ENCODE measurements at places on chromosomes 2 and 18.
A peak's percentile ranks its signal among the peaks of the same experiment; 100 is the strongest.

GRCh38 chr18:57190026-57190425 lies 43.1 kb downstream of the BOD1L2 start:
- no peak overlapping the region for H3K27ac ChIP-seq
- H3K4me1 ChIP-seq, result no peaks in the 10 kb centered on the region
- DNase-seq, result no peak
- no peaks in the 10 kb centered on the region for H3K36me3 ChIP-seq
- no peak overlapping the region for H3K4me3 ChIP-seq

DNA sequence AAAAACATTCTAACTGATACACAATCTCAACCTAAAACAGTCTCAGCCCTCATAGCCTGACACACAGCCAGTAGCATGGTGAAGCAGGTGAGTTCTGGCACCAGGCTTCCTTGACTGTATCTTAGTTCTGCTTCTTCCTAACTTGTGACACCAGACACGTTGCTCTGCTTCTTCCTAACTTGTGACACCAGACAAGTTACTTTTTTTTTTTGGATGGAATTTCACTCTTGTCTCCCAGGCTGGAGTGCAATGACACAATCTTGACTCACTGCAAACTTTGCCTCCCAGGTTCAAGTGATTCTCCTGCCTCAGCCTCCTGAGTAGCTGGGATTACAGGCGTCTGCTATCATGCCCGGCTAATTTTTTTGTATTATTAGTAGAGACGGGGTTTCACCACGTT lies 6.7 kb upstream of the ATG16L1 start:
- no peaks in the 10 kb centered on the region for H3K36me3 ChIP-seq
- no peaks in the 10 kb centered on the region for H3K27me3 ChIP-seq
- H3K4me3 ChIP-seq, result no peak overlapping the region
- H3K4me1 ChIP-seq, result peaks cover 72% of the 10 kb centered on the region
- H3K27ac ChIP-seq, result peak overlapping the region; percentile 38

- H3K4me3 ChIP-seq, result no peak overlapping the region
- DNase-seq, result no peak
- H3K36me3 ChIP-seq, result no peaks in the 10 kb centered on the region
- H3K4me1 ChIP-seq, result no peaks in the 10 kb centered on the region
- H3K27me3 ChIP-seq, result no peaks in the 10 kb centered on the region
These were observed 115.4 kb upstream of the PKDCC start for GRCh38 chr2:41932241-41933045.

DNA sequence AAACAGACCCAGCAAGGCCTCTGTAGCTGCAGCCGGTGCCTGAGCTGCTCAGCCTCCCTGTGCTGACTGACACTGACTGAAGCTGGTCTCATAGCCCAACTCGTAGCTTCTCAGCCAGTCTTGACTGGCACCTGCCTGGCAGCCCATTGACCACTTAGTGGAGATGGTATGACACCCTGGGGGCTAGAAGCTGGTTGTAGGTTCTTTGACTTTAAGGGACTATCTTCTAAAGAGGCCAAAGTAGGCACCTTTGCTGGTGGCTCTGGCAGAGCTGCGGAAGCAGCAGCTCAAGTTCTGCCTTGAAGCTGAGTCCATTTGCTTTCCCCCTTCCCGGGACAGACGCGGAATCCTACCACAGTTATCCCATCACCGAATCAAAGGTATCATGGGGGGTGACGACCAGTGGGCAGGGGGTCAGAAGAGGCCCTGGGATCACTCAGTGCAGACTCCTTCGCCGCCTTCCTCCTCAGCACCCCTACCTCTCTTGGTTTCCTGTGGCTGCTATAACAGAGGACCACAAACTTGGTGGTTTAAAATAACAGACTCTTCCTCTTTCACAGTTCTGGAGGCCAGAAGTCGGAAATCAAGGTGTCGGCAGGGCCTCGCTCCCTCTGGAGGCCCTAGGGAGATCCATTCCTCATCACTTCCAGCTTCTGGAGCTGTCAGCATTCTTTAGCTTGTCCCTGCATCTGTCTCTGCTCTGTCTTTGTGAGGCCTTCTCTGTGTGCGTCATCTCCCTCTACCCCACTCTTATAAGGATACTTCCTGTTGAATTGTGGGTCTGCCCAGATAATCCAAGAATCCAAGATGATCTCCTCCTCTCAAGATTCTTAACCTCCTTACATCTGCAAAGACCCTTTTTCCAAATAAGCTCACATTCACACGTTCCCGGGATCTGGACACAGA lies 13.7 kb upstream of the FOSL2 start:
- H3K4me1 ChIP-seq, result peaks cover 21% of the 10 kb centered on the region
- no peaks in the 10 kb centered on the region for H3K27me3 ChIP-seq
- H3K36me3 ChIP-seq, result no peaks in the 10 kb centered on the region
- H3K4me3 ChIP-seq, result no peak overlapping the region
- peak overlapping the region; percentile 67 for H3K27ac ChIP-seq
